Left lung (tissue), 14 donors: ENCODE measurements at places on chromosomes 7 and 10.

GRCh38 chr10:30190577-30191552 is 131.5 kb upstream of the JCAD start:
- H3K27ac ChIP-seq = no peak overlapping the region
- no peaks in the 10 kb centered on the region for H3K36me3 ChIP-seq
- H3K4me3 ChIP-seq = no peak overlapping the region

DNA sequence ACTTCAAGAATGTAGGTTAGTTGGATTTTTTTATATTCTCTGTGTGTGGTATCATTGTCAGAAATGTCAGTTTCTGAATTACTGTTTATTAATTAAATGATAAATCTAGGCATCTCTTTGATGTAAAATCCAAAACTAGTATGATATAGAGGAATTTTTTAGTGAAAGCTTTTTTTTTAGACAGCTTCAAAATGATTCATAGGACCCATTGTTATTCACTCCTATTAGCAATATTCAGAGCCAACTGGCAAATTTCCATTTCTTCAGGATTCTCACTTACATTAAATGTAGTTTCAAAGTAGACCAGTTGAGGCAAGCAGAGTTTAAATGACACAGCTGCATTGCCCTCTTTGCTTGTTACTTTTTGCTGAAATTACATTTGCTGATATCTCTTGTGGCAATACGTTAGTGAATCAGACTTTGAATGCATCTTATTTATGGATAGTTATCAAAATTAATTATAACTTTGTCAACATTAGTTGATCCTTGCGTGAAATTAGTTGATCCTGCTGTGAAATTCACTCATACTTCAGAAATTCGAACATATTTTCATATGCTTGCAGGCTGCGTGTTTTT is 20.3 kb downstream of the ZNF277 start:
- H3K4me3 ChIP-seq = no peak overlapping the region
- no peak for DNase-seq
- H3K27ac ChIP-seq = no peak overlapping the region

- peaks cover 72% of the 10 kb centered on the region for H3K4me1 ChIP-seq
- H3K27me3 ChIP-seq = no peaks in the 10 kb centered on the region
- no peaks in the 10 kb centered on the region for H3K36me3 ChIP-seq
- H3K4me3 ChIP-seq = no peak overlapping the region
- no peak for DNase-seq
Observed at GRCh38 chr7:47493976-47494911, 87.7 kb downstream of the TNS3 start.

- no peaks in the 10 kb centered on the region for H3K4me1 ChIP-seq
- H3K27me3 ChIP-seq = no peaks in the 10 kb centered on the region
- H3K36me3 ChIP-seq = no peaks in the 10 kb centered on the region
- no peak for DNase-seq
Observed at GRCh38 chr7:140915935-140916555, 8.7 kb downstream of the BRAF start.

- no peak overlapping the region for H3K4me3 ChIP-seq
- DNase-seq = peak; percentile 71
- no peaks in the 10 kb centered on the region for H3K36me3 ChIP-seq
- H3K27me3 ChIP-seq = no peaks in the 10 kb centered on the region
- no peaks in the 10 kb centered on the region for H3K4me1 ChIP-seq
Observed at GRCh38 chr7:42690794-42691639, 220.9 kb downstream of the C7orf25 start.

DNA sequence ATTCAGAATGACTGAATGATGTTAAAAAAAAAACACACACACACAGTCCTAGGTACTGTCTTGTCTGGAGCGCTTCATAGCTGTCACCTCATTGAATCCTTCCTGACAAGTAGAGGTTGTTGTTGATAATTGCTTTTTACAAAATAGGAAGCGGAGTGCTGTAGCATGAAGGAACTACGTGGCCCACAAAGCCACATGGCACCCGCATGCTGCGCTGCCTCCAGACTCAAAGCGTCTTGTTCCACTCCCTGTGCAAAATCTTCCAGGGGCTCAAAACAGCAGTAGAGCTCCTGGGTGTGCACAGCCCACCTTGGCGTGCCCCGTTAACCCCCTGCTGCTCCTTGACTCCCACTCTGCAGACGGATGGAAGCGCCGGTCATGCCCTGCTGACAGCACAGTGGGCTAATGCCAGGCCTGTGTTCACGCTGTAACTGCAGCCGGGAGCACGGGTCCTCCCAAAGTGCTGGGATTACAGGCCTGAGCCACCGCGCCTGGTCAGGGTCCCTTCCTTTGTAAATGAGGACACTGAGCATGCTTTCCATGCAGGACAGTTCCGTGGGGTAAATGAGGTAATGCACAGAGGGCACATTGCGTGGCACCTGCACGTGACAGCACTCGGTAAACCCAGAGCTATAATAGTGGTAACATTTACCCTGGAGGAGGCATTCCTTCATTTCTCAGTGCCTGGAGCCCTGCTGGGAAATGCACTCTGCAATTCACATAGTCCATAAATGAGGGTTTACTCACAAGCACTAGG is 91.1 kb upstream of the GNA12 start:
- H3K4me1 ChIP-seq = no peaks in the 10 kb centered on the region
- DNase-seq = no peak
- no peak overlapping the region for H3K4me3 ChIP-seq
- no peak overlapping the region for H3K27ac ChIP-seq

GRCh38 chr7:14073988-14074387 is 84.5 kb upstream of the ETV1 start:
- H3K27ac ChIP-seq = no peak overlapping the region
- H3K4me3 ChIP-seq = no peak overlapping the region
- H3K27me3 ChIP-seq = no peaks in the 10 kb centered on the region

DNA sequence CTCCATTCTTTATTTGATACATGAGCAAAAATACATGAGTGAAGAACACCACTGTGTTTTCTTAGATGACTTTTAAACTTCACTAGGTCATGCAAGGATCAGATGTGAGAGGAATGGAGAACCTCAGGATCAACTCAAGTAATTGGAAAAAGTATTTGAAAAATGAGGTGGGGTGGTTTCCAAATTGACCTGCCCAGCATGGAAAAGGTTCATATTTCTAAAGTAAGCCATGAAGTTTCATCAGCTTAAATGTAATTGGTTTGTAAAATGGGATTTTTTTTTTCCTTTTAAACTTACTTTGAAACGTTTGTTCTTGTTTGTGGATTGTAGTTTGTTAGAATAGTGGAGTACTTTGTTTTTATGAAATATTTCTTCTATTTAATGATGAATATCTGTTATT is 134.8 kb downstream of the MLLT10 start:
- H3K36me3 ChIP-seq = no peaks in the 10 kb centered on the region
- H3K27ac ChIP-seq = no peak overlapping the region
- no peaks in the 10 kb centered on the region for H3K27me3 ChIP-seq

- no peak for DNase-seq
- H3K36me3 ChIP-seq = no peaks in the 10 kb centered on the region
- H3K27ac ChIP-seq = no peak overlapping the region
- no peak overlapping the region for H3K4me3 ChIP-seq
- no peaks in the 10 kb centered on the region for H3K4me1 ChIP-seq
Observed at GRCh38 chr10:81472927-81473470, 402.0 kb upstream of the NRG3 start.

- no peak overlapping the region for H3K4me3 ChIP-seq
- H3K36me3 ChIP-seq = no peaks in the 10 kb centered on the region
- DNase-seq = no peak
- no peak overlapping the region for H3K27ac ChIP-seq
- H3K4me1 ChIP-seq = no peaks in the 10 kb centered on the region
- H3K27me3 ChIP-seq = peaks cover 6% of the 10 kb centered on the region
Observed at GRCh38 chr7:101553771-101554445, 75.2 kb downstream of the MYL10 start.

GRCh38 chr10:114871379-114871778 is 49.8 kb downstream of the FHIP2A start:
- no peaks in the 10 kb centered on the region for H3K36me3 ChIP-seq
- no peak overlapping the region for H3K4me3 ChIP-seq
- H3K27ac ChIP-seq = no peak overlapping the region
- H3K27me3 ChIP-seq = no peaks in the 10 kb centered on the region

DNA sequence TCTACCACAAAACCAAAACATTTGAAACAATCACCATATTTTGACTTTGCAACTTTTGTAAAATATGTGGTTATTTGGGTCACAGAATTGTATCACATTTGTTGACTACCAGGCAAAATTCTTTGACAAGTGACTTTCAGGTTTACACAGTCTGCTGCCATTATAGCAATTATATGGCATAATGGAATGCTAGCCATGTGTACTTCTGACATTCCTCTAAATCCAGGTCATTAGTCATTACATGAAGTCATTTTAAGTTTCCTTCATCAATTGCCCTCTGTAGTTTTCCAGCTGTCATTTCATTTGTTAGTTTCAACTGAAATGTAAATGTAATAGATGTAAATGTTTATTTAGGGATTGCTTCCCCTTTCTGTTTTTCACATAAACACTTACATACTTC is 137.5 kb downstream of the IMMP2L start:
- H3K4me3 ChIP-seq = no peak overlapping the region
- H3K4me1 ChIP-seq = no peaks in the 10 kb centered on the region
- H3K36me3 ChIP-seq = no peaks in the 10 kb centered on the region
- H3K27me3 ChIP-seq = no peaks in the 10 kb centered on the region
- no peak for DNase-seq

DNA sequence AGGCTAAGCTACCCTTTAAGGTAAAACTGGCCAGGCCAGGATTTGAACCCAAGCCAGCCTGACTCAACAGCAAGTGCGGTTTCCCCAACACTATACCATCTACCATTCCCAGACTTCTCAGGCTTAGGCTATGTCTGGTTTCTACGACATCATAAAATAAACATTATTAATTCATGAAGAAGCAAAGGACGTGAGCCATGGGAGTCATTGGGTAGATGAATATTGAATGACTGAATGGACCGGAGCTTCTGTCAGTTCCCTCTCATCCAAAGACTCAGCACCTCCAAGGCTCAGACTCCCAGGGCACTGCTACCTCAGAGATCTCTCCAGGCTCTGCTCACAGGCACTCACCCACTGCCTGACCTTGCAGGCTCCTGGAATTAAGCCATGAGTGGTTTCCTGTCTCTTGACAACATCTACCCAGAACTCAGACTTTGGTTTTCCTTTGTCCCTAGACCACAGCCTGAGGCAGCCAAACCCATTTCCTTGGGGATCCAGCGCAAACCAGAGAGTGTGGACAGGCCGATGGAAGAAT is 64.6 kb upstream of the STEAP1B start:
- peaks cover 56% of the 10 kb centered on the region for H3K4me1 ChIP-seq
- no peaks in the 10 kb centered on the region for H3K36me3 ChIP-seq

- H3K36me3 ChIP-seq = no peaks in the 10 kb centered on the region
- DNase-seq = no peak
Observed at GRCh38 chr10:71086439-71087080, 125.8 kb upstream of the UNC5B start.

- H3K27ac ChIP-seq = no peak overlapping the region
- H3K27me3 ChIP-seq = peaks cover 43% of the 10 kb centered on the region
- H3K36me3 ChIP-seq = no peaks in the 10 kb centered on the region
- no peak overlapping the region for H3K4me3 ChIP-seq
- H3K4me1 ChIP-seq = peaks cover 30% of the 10 kb centered on the region
Observed at GRCh38 chr10:72085166-72085565, 3.2 kb downstream of the SPOCK2 start.

- H3K27me3 ChIP-seq = no peaks in the 10 kb centered on the region
- H3K4me1 ChIP-seq = peaks cover 18% of the 10 kb centered on the region
- no peak overlapping the region for H3K27ac ChIP-seq
- peaks cover 46% of the 10 kb centered on the region for H3K36me3 ChIP-seq
- no peak for DNase-seq
- no peak overlapping the region for H3K4me3 ChIP-seq
Observed at GRCh38 chr7:44466300-44467216, 23.9 kb downstream of the NUDCD3 start.

GRCh38 chr7:128122576-128123290 is 91.5 kb upstream of the LRRC4 start:
- H3K4me1 ChIP-seq = no peaks in the 10 kb centered on the region
- H3K27ac ChIP-seq = no peak overlapping the region
- H3K36me3 ChIP-seq = no peaks in the 10 kb centered on the region

GRCh38 chr10:105149371-105149891 is 508.3 kb downstream of the SORCS3 start:
- no peak overlapping the region for H3K4me3 ChIP-seq
- H3K4me1 ChIP-seq = no peaks in the 10 kb centered on the region
- no peak for DNase-seq
- no peaks in the 10 kb centered on the region for H3K36me3 ChIP-seq
- no peak overlapping the region for H3K27ac ChIP-seq
- H3K27me3 ChIP-seq = no peaks in the 10 kb centered on the region

- no peaks in the 10 kb centered on the region for H3K36me3 ChIP-seq
- H3K4me3 ChIP-seq = no peak overlapping the region
- DNase-seq = peak; percentile 24
- no peak overlapping the region for H3K27ac ChIP-seq
- no peaks in the 10 kb centered on the region for H3K27me3 ChIP-seq
Observed at GRCh38 chr10:86651631-86652331, 2.6 kb upstream of the OPN4 start.

DNA sequence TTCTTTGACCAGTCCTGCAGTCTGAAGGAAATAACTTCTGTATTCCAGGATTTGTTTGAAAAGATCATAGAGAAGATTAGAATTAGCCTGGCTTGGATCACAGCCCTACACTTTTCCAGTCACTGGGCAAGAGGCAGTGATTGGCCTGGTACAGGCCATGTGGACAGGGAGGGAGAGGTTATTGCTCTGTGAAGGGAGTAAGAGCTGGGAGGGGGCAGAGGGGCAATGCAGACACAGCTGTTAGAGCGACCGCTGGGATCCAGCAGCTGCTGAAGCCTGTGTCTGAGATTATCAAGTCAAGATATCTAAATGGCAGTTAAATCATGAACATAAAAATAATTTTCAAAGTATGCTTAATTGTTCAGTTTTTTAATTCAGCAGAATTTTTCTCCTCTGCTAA is 257.3 kb downstream of the SDK1 start:
- DNase-seq = no peak
- H3K36me3 ChIP-seq = no peaks in the 10 kb centered on the region
- no peak overlapping the region for H3K4me3 ChIP-seq
- H3K27ac ChIP-seq = no peak overlapping the region
- H3K27me3 ChIP-seq = no peaks in the 10 kb centered on the region

GRCh38 chr7:118657391-118658005 is 433.0 kb downstream of the ANKRD7 start:
- H3K4me3 ChIP-seq = no peak overlapping the region
- no peaks in the 10 kb centered on the region for H3K27me3 ChIP-seq
- no peaks in the 10 kb centered on the region for H3K36me3 ChIP-seq
- no peaks in the 10 kb centered on the region for H3K4me1 ChIP-seq

- H3K27me3 ChIP-seq = no peaks in the 10 kb centered on the region
- no peak overlapping the region for H3K4me3 ChIP-seq
- H3K27ac ChIP-seq = no peak overlapping the region
- no peak for DNase-seq
Observed at GRCh38 chr7:159048656-159049055, 96.0 kb downstream of the VIPR2 start.

DNA sequence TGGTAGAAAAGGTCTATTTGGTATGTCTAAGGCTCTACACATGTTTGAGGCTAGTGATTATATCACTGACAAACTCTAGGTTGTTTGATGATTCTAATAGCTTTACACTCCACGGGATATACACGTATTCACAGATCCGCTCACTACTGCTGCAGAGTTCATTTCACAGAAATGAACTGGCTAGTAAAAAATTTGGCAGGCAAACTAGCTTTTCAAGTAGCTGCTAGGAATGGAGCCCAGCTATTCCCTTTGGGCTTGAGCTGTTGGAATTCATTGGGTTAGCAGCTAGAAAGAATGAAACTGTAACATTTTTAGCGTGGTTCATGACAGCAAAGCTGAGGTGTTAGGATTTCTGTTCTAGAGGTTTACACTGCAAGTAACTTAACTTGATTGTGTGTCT is 37.6 kb downstream of the R3HCC1L start:
- no peak for DNase-seq
- H3K27ac ChIP-seq = no peak overlapping the region
- no peaks in the 10 kb centered on the region for H3K4me1 ChIP-seq
- H3K36me3 ChIP-seq = peaks cover 7% of the 10 kb centered on the region
- H3K27me3 ChIP-seq = no peaks in the 10 kb centered on the region

- DNase-seq = peak; percentile 34
- H3K27ac ChIP-seq = no peak overlapping the region
- H3K36me3 ChIP-seq = no peaks in the 10 kb centered on the region
- no peaks in the 10 kb centered on the region for H3K4me1 ChIP-seq
Observed at GRCh38 chr7:73815436-73815835, 15.4 kb upstream of the CLDN4 start.
